Caki2 (cell line): ENCODE measurements at places on chromosomes 1 and 21. TPM values are rescaled to one million over a fixed set of nuclear protein-coding genes. Genes with fewer than 3 reads are reported as not detected.

- no peak for DNase-seq
Observed at GRCh38 chr1:71565262-71565661, 484.4 kb upstream of the ZRANB2 start.

Gene CROCC
- total RNA-seq = 8.0 and 15.7 TPM in 2 replicates

Gene LAMC2
- total RNA-seq = 92.0 and 97.5 TPM in 2 replicates

Gene SEC22B
- total RNA-seq = 8.1 and 8.3 TPM in 2 replicates

DNA sequence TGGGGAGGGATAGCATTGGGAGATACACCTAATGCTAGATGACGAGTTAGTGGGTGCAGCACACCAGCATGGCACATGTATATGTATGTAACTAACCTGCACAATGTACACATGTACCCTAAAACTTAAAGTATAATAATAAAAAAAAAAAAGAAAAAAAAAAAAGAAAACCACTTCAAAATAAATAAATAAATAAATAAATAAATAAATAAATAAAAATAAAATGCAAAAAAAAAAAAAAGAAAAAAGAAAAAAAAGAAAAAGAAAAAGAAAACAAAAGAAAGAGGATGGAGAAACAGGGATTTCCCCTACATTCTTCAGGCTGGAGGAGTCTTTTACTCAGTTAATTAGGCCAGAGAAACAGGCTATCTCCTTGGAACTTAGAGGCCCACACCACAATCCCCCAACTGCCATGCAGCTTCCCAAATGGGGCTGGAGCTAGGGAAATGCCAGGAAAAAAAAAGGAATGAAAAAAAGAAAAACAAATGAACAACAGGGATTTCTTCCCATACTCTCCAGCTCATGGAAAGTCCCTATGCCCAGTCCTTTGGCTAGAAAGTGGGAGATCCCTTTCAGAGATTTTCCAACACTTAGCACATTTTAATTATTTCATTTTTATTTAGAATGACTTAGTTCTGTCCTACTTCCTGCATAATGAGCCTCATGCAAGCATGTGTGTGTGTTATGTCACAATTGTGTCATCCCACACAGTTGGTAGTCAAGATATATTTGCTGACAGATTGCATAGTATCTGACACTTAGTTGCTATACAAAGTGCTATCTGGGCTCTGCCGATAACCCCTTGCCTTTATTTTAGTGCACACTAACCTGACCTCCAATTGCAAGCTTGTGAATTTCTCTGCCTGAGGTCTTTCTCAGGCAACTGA is 486.4 kb downstream of the PLPP3 start:
- no peak for DNase-seq

Gene SPAG17
- 0.27 and 4.5 TPM in 2 replicates for total RNA-seq

Gene MMEL1
- total RNA-seq = 1.5 TPM in 1 of 2 replicates, not detected in the other

Gene LGR6
- not detected in 2 replicates for total RNA-seq

GRCh38 chr1:54583307-54583686 is 35.3 kb downstream of the ACOT11 start:
- DNase-seq = no peak

- DNase-seq = no peak
Observed at GRCh38 chr1:21517161-21517589, 8.0 kb downstream of the ALPL start.

DNA sequence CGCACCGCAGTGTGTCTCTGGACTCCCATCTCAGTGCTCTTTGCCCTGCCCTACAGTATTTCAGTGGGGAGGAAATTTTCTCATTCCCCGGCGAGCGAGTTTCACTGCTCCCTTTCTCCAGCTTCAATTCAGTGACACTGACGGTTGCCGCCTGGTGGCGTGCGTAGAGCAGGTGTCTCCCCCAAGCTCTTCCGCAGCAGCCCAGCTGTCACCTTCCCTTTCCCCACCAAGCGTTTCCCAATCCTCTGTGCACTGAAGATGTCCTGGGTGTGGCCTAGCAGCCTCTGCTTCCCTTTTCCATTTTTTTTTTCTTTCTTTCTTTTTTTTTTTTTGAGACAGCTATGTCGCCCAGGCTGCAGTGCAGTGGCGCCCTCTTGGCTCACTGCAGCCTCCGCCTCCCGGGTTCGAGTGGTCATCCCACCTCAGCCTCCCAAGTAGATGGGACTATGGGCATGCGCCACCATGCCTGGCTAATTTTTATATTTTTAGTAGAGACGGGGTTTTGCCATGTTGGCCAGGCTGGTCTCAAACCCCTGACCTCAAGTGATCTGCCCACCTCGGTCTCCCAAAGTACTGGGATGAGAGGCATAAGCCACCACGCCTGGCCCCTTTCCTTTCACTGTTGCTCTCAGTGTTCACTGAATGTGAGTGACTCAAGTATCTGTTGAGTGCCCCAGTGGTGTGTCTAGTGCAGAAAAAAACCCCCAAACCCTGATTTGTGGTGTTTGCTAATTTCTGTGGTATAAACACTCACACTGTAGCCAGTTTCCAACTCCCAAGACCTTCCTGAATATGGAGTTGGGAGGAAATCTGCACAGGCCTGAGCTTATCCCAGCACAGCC is 30.1 kb downstream of the TNFRSF1B start:
- no peak for DNase-seq

Gene PGLYRP4
- total RNA-seq = not detected in 2 replicates

Gene SYNC
- 0.75 and 0.84 TPM in 2 replicates for total RNA-seq

DNA sequence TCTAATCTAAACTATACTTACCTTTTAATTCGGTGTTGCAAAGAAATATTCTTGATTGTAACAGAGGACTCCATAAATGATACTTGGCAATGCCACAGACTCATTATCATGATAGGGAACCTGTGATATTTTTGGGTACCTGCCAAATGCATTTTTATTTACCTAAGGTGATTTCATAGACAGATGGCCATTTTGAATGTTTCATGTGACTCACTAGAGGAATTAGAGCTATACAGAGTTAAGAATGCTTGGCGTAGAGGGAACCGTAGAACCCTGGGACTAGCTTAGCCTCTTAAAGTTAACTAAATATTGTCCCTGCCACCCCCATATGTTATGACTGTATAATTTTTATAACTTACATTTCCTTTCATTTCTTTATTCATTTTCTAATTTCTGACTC is 136.1 kb downstream of the DISP1 start:
- DNase-seq = peak; percentile 18

Gene SYCP1
- total RNA-seq = not detected in 2 replicates

- no peak for DNase-seq
Observed at GRCh38 chr1:14303011-14303410, 295.5 kb upstream of the KAZN start.

GRCh38 chr1:81231729-81232038 is 569.0 kb upstream of the ADGRL2 start:
- DNase-seq = no peak

Gene IKBKE
- total RNA-seq = 21.0 and 24.6 TPM in 2 replicates

DNA sequence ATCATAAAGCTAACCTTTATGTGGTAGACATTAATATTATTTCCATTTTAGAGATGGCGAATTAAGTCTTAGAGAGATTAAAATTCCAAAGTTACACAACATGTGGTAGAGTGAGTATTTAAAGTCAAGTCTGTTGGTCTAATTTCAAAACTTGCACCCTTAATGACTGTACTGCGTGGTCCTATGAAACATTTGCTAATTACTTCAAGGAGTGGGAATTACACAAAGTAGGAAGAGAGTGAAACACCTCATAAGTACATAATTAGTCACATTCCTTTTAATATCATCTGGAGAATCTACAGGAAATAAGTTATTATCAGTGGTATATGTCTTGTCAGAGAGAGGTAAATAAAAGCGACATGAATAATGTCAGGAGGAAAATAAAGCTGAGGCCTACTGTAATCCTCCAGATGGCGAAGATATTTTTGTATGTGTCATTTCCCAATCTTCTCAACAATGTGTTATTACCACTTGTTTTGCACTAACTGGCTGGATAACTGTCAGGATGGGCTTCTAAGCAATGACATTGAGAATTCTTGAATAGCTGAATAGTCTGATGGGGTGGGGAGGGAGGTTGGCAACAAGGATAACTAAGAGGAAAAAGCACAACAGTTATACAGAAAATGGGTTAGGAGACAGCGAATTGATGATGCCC is 95.5 kb downstream of the TNFSF18 start:
- DNase-seq = no peak

DNA sequence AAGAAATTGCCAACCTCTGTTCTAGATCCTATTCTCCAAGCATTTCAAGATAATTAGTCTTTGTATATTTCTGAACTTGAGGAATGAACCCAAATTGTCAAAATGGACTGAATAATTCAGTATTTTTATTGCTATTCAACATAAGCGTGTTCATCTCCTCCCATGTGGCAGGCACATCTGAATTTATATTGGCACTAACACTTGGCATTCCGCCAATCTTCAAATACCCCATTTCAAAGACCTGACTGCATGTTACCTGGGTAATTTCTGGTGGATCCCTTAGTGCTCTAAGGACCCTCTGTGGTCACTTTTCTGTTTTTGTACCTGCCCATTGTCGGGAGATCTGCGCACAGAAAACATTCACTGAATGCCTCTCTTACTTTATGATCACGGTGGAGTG is 66.6 kb downstream of the BACE2 start:
- no peak for DNase-seq

Gene KPRP
- not detected in 2 replicates for total RNA-seq

Gene CD247
- total RNA-seq = not detected in 2 replicates

DNA sequence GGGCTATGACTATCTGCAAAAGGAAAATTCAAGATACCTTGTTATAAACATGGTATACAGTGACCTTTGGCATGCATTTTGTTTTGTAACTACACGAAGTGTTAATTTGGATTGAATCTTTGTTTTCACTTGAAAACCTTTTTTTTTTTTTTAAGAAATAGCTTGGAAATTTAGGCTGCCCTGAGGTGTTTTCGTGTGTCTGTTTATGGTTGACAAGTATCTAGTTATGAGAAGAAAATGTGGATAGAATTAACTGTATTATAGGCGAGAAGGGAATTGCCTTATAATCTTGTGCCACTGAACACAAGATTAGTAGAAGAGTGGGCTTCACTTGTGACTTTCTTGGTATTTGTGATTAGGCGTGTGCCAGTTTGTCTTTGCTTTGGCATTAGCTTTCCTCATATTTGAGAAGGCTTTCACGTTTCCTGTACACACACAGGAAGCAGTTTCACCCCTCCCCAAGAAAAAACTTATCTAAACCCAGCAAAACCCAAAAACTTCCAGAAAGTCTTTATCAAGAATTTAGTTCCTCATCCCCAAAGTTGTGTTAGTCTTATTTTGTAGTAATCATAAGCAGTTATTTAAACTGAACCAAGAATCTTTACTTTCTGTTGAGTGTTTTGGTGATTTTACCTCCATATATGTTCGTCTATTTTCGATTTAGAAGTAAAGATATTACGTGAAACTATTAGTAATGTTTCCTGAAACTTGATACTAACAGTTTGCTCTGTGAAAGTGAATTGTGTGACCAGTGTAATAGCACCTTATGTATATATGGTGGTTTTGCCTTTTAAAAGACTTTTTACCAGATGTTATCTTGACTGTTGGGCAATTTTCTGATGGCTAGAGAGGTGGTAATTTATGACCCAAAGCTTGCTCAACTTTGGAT is 3.8 kb downstream of the DYRK1A start:
- peak; percentile 25 for DNase-seq

DNA sequence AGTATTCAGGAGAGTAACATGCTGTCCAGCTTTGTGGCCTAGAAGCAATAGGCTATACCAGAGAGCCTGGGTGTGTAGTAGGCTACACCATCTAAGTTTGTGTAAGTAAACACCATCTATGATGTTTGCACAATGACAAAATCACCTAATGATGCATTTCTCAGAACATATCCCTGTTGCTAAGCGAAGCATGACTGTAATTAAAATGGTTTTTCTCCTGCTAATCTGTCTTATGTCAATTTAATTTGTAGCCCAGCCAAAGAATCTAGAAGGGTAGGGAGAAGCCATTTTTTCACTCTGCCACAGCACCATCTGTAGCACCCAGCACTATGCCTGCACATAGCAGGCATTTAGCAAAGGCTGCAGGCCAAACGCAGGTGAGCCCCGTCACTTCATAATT is 2.0 kb upstream of the TTC24 start:
- no peak for DNase-seq

DNA sequence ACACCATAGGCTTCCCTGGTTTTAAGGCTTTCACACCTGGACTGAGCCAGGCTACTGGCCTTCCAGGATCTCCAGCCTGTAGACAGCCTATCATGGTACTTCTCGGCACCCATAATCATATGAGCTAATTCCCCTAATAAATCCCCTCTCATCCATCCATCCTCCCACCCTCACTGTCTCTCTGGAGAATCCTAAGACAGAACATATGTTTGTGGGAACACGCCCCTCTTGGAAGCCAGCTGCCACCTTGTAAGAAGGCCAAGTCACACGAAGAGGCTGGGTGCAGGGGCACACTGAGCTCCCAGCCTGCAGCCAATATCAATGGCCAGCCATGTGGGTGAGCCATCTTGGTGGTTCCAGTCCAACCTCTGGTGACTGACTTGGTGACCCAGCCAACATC is 7.4 kb downstream of the CLCC1 start:
- no peak for DNase-seq

DNA sequence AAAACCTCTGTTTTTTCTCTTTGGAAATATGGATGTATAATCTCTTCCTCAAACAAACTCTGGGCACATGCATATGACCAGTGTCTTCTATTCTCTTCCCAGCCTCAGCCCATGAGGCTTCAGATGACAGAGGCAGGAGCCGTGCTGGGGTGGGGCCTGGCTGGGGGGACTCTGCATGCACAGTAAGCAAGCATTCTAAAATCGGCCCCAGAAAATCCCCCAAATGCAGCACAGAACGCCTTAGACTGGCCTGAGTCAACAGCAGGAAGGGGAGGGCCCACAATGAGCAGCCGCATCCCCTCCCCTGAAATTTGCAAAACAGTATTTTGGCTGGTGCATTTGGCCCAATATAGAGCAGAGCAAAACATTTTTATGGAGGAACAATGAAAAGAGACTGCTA is 47.8 kb downstream of the ITPKB start:
- DNase-seq = no peak

GRCh38 chr1:157056269-157056668 is 10.7 kb upstream of the ARHGEF11 start:
- no peak for DNase-seq

- DNase-seq = no peak
Observed at GRCh38 chr1:71706029-71706671, 576.2 kb downstream of the NEGR1 start.

DNA sequence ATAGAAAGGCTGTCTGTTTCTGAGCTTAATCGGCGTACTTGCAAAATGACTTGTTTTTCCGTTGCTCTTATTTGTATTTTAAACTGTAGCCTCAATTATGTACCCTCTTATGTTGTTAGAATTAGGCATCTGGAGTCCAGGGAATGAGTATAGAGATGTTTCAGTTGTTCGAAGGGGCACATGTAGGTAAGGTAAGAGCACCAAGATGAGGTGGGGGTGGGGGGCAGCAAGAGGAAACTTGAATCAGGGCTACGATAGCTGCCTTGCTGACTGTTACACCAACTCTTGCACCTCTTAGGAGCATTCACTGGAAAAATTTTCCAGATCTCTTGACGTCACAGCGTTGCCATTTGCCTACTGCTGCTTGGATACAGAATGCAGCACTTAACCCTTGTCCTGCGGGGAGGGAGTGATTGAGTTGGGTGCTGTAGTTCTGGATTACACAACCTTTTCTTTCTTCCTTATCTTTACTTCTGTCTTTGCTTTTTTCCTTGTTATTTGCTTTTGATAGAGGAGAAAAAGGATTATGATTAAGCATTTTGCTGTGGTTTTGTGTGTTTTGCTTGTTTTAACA is 3.2 kb downstream of the ATP1B1 start:
- DNase-seq = peak; percentile 92

Gene MCOLN3
- total RNA-seq = 0.46 and 1.0 TPM in 2 replicates

Gene ETV3L
- not detected in 2 replicates for total RNA-seq

Gene ACTA1
- total RNA-seq = 7.4 TPM in 1 of 2 replicates, not detected in the other
